H1 (cell line): ENCODE measurements at places on chromosomes 3 and 15.
A peak's percentile ranks its signal among the peaks of the same experiment; 100 is the strongest.

DNA sequence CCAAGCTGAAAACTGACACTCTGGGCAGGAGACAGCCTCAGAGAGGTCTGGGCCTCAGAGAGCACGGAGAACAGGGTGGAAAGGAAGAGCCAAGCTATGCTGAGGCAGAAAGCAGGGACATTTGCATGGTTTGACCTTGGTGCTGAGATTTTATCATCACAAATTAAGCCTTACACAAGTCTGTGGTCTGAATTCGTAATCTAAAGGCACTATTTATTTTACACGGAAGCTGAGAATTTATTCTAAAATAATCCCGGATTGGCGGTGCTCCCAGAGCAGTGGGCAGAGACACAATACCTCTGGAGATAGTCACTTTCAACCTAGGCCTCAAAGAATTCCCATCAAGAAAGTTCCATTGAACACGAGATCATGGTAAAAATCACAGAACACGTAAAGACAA, 47.5 kb downstream of the CFAP92 start:
- H3K27me3 ChIP-seq, result no peaks in the 10 kb centered on the region
- DNase-seq, result no peak
- no peak overlapping the region for H3K27ac ChIP-seq
- H3K36me3 ChIP-seq, result no peaks in the 10 kb centered on the region
- H3K4me3 ChIP-seq, result no peak overlapping the region

DNA sequence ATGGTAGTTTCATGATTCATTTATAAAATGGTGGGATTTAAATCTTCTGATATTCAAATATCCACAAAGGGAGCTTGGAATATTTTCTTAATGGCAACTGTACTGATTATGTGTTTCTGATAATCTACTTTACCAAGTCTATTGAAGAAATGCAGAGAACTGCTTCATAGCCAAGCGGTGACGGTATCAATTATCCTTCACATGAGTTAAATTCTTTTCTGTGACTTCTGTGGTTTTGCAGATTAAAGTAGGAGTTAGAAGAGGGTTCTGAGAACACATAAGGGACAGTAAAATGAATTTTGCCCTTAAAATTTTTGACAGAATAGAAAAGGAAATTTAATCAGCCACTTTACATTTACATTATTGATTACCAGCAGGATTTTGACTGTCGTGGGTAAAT, 563.2 kb downstream of the GBE1 start:
- H3K27me3 ChIP-seq, result no peaks in the 10 kb centered on the region
- no peaks in the 10 kb centered on the region for H3K4me1 ChIP-seq
- no peak overlapping the region for H3K4me3 ChIP-seq
- DNase-seq, result no peak
- no peaks in the 10 kb centered on the region for H3K36me3 ChIP-seq
- no peak overlapping the region for H3K27ac ChIP-seq

GRCh38 chr3:16370872-16371740, 106.1 kb downstream of the OXNAD1 start:
- no peak overlapping the region for H3K4me3 ChIP-seq
- no peaks in the 10 kb centered on the region for H3K36me3 ChIP-seq
- peaks cover 9% of the 10 kb centered on the region for H3K4me1 ChIP-seq
- DNase-seq, result no peak

GRCh38 chr3:27719314-27720003, 2.7 kb downstream of the EOMES start:
- peaks cover 13% of the 10 kb centered on the region for H3K4me1 ChIP-seq
- no peak overlapping the region for H3K4me3 ChIP-seq
- DNase-seq, result no peak
- peaks cover 100% of the 10 kb centered on the region for H3K27me3 ChIP-seq
- H3K36me3 ChIP-seq, result no peaks in the 10 kb centered on the region
- no peak overlapping the region for H3K27ac ChIP-seq

- no peaks in the 10 kb centered on the region for H3K4me1 ChIP-seq
- H3K4me3 ChIP-seq, result no peak overlapping the region
- H3K27me3 ChIP-seq, result no peaks in the 10 kb centered on the region
- H3K36me3 ChIP-seq, result no peaks in the 10 kb centered on the region
- H3K27ac ChIP-seq, result no peak overlapping the region
These were observed 312.2 kb downstream of the RYR3 start for GRCh38 chr15:33623010-33623409.

DNA sequence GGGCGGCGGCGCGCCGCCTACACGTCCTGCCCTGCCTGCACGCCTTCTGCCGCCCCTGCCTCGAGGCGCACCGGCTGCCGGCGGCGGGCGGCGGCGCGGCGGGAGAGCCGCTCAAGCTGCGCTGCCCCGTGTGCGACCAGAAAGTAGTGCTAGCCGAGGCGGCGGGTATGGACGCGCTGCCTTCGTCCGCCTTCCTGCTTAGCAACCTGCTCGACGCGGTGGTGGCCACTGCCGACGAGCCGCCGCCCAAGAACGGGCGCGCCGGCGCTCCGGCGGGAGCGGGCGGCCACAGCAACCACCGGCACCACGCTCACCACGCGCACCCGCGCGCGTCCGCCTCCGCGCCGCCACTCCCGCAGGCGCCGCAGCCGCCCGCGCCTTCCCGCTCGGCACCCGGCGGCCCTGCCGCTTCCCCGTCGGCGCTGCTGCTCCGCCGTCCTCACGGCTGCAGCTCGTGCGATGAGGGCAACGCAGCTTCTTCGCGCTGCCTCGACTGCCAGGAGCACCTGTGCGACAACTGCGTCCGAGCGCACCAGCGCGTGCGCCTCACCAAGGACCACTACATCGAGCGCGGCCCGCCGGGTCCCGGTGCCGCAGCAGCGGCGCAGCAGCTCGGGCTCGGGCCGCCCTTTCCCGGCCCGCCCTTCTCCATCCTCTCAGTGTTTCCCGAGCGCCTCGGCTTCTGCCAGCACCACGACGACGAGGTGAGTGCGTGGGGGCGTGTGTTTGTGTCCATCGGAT, 602 bp downstream of the TRIM71 start:
- H3K27ac ChIP-seq, result peak overlapping the region; percentile 95
- H3K4me3 ChIP-seq, result peak overlapping the region; percentile 98
- no peaks in the 10 kb centered on the region for H3K27me3 ChIP-seq
- peaks cover 11% of the 10 kb centered on the region for H3K4me1 ChIP-seq
